ENCODE measurements at places on chromosomes 7 and 10. TPM values are rescaled to one million over a fixed set of nuclear protein-coding genes. Genes with fewer than 3 reads are reported as not detected.

GRCh38 chr7:44177570-44178131 is 11.6 kb downstream of the GCK start:
- no peak for DNase-seq

DNA sequence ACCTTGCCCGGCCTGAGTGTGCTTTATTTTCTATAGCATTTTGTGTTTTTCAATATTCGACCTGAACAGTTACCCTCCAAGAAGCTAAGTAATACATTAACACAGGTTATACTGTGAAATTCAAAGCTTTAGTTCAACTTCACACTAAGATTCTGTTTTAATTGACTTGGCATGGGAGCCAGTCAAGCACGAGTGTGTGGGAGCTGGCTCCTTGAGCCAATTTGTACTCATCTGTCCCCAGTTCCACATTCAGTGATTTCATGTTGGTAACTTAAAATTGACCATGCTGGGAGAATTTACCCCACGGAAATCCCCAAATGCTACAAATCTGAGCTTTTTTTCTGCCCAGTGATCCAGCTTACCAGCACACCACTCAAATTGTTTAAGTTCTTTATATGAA is 20.3 kb downstream of the TSPAN12 start:
- DNase-seq, result no peak

- no peak for DNase-seq
Observed at GRCh38 chr7:63887031-63887430, 111.6 kb upstream of the ZNF722 start.

DNA sequence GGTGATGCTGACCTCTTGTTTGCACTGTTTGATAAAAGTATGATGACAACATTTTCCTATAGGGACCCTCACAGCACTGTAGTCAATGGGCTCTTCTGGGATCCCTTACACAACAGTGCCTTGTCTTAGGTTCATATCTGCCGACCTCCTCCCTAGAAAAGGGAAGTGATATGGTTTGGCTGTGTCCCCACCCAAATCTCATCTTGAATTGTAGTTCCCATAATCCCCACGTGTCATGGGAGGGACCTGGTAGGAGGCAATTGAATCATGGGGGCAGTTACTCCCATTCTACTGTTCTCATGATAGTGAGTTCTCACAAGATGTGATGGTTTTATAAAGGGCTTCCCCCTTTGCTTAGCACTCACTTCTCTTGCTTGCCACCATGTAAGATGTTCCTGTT is 23.1 kb downstream of the ZC3HAV1 start:
- DNase-seq, result no peak

GRCh38 chr7:22663357-22663718 is 63.7 kb upstream of the IL6 start:
- no peak for DNase-seq

- no peak for DNase-seq
Observed at GRCh38 chr10:92242380-92242779, 48.5 kb downstream of the CPEB3 start.

DNA sequence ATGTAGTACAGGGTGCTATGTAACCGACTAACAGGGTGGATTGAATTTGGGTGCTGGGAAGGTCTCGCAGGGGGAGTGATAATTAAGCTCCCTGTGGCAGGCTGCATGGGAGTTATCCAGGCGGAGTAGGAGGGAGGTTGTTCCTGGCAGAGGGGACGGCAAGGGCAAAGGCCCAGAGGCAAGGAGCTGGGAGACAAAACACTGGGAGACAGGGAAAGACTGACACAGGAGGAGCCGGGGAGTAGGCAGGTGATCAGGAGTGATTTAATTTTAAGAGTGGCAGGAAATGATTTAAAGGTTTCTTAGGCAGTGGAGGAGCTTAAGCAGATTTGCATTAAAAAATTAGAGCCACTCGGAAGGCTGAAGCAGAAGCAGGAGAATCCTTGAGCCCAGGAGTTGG is 40.7 kb upstream of the LEP start:
- no peak for DNase-seq

- DNase-seq, result no peak
Observed at GRCh38 chr7:124072603-124073309, 39.9 kb upstream of the TMEM229A start.

GRCh38 chr7:52273685-52274610 is 761.5 kb upstream of the POM121L12 start:
- DNase-seq, result peak; percentile 5

- DNase-seq, result peak; percentile 6
Observed at GRCh38 chr7:112573302-112574039, 92.7 kb downstream of the LSMEM1 start.

- no peak for DNase-seq
Observed at GRCh38 chr7:158256091-158256816, 331.4 kb downstream of the PTPRN2 start.

Gene GSTO2
- total RNA-seq, result 6.3 TPM

Gene HGF
- total RNA-seq, result 4.7 TPM

Gene LMBR1
- total RNA-seq, result 70.7 TPM

Gene NKX2-3
- total RNA-seq, result not detected

Gene SPDYE1
- 0.10 TPM for total RNA-seq
